Retinal pigment epithelial cell (primary cell): ENCODE measurements at places on chromosomes 1 and 21.

DNA sequence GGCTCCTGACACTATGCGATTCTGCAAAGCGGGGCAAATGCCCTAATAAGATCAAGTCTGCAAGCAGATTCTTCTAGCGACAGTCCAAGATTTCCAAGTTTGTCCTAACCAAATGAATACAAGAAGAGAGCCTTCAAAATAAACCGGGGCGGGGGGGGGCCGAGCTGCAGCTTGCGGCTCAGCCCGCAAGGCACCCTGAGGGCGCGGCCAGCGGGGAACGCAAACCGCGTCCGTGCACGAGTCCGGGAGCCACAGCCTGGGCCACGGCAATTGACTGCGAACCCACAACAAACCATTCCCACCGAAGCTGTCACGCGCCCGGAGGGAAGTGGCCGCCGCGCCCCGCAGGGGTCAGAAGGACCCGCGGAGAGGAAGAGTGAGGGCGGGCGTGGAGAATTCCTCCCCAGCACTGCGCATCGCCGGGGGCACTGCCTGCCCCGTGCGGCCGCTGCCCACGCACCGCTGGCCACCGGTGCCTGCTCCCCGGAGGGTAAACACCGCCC, 687 bp downstream of the TGFBR3 start:
- DNase-seq = no peak

DNA sequence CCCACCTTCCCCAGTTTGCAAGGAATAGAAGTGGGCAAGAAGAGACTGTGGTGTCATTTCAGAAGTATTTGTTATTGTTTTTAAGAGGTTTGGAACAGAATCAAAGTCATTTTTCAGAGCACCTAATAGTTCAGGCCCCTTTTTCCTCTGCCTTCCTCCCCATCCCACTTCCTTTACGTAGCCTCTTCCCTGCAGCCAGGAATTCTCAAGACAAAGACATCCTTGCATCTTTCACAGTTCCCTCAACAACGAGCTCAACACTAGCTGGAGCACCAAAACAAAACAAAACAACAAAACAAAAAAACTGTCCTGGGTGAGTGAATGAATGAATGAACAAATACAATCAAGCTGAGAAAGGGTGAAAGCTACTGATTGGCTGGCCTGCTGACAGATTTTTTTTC, 7.0 kb downstream of the PALMD start:
- no peak for DNase-seq

- no peak for DNase-seq
These were observed 5.8 kb downstream of the OLIG1 start for GRCh38 chr21:33075596-33076195.

DNA sequence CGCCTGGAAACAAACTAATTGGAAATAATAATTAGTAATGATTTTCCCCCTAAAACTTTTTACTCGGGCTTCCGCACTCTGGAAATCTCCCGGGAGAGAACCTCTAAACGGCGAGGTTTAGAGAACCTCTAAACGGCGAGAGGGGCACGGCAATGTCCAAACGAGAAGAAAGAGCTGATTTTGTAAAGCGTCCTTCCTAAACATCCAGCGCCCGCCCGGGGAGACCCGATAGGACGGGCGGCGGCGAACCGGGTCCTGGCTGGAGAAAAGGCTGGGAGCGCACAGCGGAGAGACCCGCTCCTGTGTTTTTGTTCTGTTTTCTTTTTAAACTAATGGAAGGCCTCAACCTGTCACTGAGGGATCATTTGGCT, 1.6 kb downstream of the PAX7 start:
- DNase-seq = no peak

- peak; percentile 19 for DNase-seq
These were observed 26.2 kb upstream of the SCMH1 start for GRCh38 chr1:41268154-41268770.

GRCh38 chr1:23103001-23103889, 65.4 kb downstream of the LUZP1 start:
- DNase-seq = no peak

DNA sequence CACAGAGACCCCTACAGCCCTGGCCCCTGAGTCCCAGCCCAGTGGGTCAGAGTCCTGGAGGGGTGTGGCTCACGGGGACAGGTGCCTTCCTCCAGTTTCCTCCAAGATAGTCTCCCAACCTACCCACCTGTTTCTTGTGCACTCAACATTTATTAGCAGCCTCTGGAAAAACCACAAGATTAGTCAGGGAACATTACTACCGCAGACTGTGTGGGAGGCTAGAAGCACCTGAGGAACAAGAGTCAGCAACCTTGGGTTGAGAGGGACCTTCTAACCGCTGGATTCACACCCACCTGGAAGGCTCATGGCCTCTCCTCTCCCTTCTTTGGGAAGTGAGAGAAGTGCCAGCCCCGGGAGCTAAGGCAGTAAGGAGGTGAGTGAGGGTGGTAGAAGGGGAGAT, 22.5 kb upstream of the IKBKE start:
- DNase-seq = no peak

- no peak for DNase-seq
These were observed 13.7 kb downstream of the SELL start for GRCh38 chr1:169697755-169698154.

DNA sequence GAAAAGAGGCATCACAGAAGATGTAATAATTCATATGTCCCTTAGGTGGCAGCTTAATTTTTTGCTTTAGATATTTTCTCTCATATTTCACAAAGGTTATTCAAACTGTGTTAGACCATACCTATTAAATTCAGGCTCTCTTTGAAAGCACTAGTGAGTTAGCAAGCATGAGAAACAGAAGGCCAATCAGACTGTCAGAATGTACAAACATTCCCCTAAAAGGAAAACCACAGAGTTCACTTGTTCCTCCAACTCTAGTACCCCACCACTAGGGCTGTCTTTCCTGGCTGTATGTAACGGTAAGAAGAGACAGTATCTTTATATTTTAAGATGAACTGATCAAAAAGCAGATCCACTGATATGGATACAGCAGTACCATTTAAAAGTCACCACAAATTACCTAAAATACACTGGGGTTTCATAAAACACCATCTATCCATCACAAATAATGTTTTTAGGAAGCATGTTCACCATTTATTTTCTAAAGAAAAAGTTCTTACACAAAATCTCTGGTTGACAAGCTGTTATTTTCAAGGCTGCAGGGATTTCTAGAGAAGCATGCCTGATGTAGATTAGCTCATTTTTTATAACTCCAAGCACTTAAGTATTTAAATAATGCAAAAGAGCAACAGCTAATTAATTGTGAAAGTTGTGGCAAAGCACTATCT, 1.8 kb downstream of the ARPC5 start:
- peak; percentile 72 for DNase-seq

DNA sequence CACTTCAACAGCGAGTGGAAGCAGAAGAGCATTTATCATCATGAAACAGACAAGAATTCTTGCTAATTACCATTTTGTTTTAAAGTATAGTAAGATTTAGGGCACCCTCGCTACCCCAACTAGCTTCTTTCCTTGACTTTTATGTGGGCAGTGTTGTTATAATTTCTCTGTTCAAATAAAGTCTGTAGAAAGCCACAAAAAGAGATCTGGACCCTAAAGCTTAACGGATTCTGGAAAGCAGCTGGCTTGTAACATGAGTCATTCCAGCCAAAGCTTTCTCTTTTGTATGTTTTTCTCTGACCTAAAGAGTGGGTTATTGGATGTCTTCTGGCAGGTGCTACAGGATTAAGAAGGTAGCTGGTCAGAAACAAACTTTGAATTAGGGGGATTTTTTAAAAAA, 37.4 kb downstream of the RUNX1 start:
- peak; percentile 48 for DNase-seq
